ENCODE measurements at places on chromosomes 3 and 15. TPM values are rescaled to one million over a fixed set of nuclear protein-coding genes. Genes with fewer than 3 reads are reported as not detected.

GRCh38 chr3:194089357-194090177, 46.4 kb upstream of the HES1 start:
- DNase-seq = peak; percentile 79

GRCh38 chr3:121897296-121897695, 3.1 kb downstream of the SLC15A2 start:
- DNase-seq = no peak

ASB14 gene
- not detected for total RNA-seq

ATP13A5 gene
- not detected for total RNA-seq

CD96 gene
- total RNA-seq = 1.7 TPM

GOLGA8G gene
- not detected for total RNA-seq

All from sciatic nerve (tissue), 2 donors.